ENCODE measurements at places on chromosomes 2 and 18.

DNA sequence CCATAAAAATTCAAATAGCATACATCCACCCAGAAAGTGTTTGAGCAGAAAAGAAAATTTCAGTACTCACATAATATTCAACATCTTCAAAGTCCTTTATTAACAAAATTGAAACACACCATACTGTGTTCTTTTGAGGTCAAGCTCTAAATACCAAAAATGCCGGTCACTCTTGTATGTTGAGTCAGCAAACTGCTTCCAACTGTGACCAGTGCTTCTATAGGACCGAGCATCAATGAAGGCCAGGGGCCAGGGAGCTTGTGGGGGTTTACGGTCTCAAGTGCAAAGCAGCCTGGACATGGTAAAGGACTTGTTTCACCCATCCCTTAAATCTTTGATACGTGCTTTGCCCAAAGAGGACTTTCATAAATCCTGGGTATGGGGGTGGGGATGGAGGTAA lies 112.7 kb upstream of the REV1 start:
- no peak for DNase-seq

DNA sequence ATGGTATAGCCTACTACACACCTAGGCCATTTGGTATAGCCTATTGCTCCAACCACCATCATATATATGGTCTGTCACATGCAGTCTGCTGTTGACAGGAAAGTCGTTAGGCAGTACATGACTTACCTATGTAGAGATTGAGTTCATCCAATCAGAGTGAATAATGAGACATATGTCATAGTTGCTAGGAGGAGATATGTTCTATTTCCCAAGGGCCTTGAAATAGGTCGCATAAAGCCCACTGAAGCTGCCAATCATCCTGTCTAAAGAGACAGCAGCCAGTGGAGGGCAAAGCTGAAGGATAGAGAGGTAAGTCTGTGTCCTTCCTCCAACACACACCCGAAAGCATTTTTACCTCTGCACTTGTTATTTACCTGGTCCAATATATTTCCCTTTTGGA lies 263.4 kb downstream of the PTPRM start:
- DNase-seq = no peak

- DNase-seq = no peak
Observed at GRCh38 chr2:197674591-197674990, 796 bp downstream of the RFTN2 start.

GRCh38 chr2:65388051-65388531 lies 44.3 kb downstream of the SPRED2 start:
- no peak for DNase-seq

- DNase-seq = no peak
Observed at GRCh38 chr2:128579825-128580224, 261.2 kb upstream of the HS6ST1 start.
